ENCODE measurements at places on chromosomes 2 and 18. TPM values are rescaled to one million over a fixed set of nuclear protein-coding genes. Genes with fewer than 3 reads are reported as not detected.

DNA sequence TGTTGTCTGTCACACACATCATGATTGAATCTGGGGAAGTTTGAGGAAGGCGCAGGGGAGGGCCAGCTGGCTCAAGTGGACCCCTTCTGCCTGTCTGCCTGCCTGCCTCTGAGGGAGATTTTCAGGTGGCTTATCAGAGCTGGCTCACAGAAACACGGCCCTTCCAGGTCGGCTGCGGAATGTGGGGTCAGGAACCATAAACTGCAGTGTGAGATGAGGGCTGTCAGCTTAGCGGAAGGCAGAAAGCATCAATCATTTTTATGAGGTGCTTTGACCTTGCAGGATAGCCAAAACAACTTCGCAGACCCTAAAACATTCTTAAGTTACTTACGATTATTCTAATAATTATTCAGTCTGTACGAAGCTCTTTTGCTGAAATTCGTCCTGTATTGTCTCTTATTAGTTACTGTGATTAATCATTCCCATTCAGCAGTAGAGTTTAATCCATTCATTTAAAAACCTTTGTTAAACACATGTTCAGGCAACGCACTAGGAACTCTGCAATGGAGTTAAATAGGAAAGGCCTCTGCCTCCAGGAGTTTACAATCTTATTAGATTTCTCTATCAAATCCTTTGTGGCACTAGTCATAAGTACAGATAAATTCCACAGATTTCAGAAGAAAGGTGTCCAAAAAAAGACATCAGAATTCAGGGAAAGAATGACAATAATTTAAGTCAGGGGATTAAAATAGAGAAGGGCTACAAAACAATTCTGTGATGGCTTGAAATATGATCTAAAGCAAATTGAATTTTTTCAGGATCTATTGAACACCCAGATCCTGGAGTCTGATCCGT lies 371.6 kb downstream of the HRH4 start:
- DNase-seq: no peak

GRCh38 chr2:4130651-4131050 lies 427.3 kb downstream of the DCDC2C start:
- DNase-seq: no peak

Gene CROCC2
- total RNA-seq: 0.23 TPM

Gene PFN4
- total RNA-seq: 0.54 TPM

Gene GPR55
- not detected for total RNA-seq

Gene KCNIP3
- 5.9 TPM for total RNA-seq

GRCh38 chr2:42249887-42250286 lies 80.7 kb downstream of the EML4 start:
- no peak for DNase-seq

Gene ENOSF1
- 88.0 TPM for total RNA-seq

Gene KCNE4
- total RNA-seq: not detected

GRCh38 chr2:216700088-216700567 lies 4.8 kb upstream of the IGFBP5 start:
- DNase-seq: no peak

DNA sequence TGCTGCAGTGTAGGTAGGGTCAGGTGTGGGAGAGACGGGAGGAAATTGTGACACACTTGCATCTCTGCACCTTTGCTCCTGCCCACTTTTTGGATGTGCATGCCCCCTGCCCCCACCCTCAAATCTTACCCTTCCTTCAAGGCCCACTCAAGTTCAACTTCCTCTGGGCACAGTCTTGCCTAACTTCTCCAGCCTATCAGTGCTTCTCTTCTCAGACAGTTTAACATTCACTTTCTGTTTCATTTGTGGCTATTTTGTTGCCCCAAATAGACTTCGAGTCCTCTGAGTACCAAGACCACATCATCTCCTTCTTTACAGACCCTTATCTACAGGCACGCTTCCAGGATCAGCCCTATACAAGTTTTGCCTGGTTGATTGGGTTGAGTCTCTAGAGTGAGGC lies 2.7 kb downstream of the ST8SIA5 start:
- no peak for DNase-seq

GRCh38 chr2:108553209-108553919 lies 19.1 kb downstream of the LIMS1 start:
- DNase-seq: no peak

Gene EIF4E2
- total RNA-seq: 24.1 TPM

DNA sequence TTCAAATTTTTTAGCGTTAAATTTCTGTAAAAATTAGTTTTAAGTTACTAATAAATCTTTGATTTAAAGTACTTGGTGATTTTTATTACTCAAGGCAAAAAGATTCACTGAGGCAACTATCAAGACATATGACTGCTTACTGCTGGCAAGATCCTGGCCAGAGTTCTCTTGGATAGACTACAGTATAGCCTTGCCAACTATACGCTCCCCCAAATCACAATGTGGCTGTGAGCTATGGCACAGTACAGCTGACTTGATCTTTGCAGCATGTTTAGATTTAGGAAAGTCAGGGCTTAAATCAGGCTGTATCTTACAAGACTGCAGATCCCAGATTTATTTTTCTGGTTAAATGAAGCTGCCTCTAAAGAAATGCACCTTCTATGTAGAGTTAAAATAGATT lies 26.5 kb downstream of the MSTN start:
- no peak for DNase-seq

DNA sequence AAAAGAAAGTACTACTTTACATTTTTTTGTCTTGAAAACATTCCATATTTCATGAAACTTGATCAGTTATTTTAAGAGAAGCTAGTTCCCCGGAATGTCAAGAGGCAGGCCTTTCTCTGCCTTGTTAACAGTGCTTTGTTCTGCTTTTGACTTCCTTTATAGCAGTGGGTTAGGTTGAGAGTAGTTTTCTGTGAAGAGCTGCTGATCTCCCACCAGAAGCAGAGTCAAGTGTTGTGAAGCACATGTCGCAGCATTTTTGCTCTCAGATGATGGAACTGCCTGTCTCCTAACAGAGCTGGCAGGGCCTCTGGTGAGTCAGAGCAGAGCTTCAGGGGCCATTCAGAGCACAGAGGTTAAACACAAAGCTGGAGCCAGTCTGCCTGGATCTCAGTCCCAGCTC lies 871.8 kb downstream of the SLC4A3 start:
- DNase-seq: no peak

Gene RNF144A
- total RNA-seq: 10.5 TPM

Measured in upper lobe of left lung (tissue), 6 donors.